Activated naive CD4-positive, alpha-beta T cell treated with anti-CD3 and anti-CD28 coated beads for 36 hours (primary cell): ENCODE measurements at places on chromosomes 6 and 20. TPM values are rescaled to one million over a fixed set of nuclear protein-coding genes. Genes with fewer than 3 reads are reported as not detected.

- DNase-seq, result no peak
These were observed 1.3 kb upstream of the RBBP8NL start for GRCh38 chr20:62428396-62429295.

DNA sequence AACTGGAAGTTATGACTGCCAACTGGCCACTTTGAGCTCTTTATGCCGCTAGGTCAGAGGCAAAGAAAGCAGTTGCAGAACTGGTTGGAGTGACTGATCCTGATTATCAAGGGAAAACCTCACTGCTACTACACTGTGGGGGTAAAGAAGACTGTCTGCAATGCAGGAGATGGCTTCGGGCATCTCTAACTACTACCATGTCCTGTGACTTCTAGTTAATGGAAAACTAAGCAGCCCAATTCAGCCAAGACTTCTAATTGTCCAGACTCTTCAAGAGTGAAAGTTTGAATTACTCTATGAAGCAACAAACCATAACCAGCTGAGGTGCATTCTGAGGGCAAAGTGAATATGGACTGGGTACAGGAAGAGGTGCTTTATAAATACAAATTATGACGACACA is 773.6 kb upstream of the SLC35B3 start:
- no peak for DNase-seq

GRCh38 chr20:41507851-41508250 is 110.3 kb downstream of the CHD6 start:
- DNase-seq, result no peak

GRCh38 chr6:164040994-164041393 is 626.5 kb downstream of the QKI start:
- DNase-seq, result no peak

DNA sequence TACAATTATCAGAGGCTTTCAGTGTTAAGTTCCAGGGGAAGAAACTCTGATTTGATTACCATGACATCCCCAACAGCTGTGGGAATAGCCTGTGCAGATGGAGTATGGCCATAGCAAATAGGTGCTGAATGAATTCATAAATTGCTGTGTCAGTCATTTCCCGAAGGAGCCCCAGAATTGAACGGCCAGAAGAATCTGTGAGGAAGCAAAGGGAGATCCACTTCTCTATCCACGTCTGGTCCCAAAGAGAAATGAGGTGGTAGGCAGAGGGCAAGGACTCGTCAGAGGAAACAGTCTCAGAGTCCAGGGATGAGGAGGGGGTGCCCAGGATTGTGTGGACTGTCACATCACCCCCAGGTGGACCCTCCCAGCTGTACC is 3.1 kb upstream of the TAF8 start:
- DNase-seq, result no peak

DNA sequence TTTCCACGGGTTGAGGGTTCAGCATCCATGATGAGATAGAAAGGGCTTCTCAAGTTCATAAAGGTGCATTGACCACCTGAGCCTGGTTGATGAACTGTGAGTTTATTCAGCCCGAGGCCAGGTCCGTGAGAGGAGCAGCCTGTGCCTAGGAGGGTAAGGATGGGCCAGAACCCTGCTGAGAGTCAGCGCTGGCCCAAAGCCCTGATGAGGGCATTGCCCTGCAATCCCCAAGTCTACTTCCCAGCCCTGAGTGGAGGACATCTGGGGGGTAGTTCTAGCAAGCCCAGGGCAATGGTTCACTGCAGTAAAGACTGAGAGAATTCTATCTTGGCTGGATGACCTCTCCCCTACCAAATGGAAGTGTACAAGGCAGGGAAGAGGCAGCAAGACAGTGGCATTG is 123.3 kb upstream of the NXT1 start:
- DNase-seq, result no peak

TNNC2 gene
- not detected for total RNA-seq

OPRM1 gene
- not detected for total RNA-seq

RCAN2 gene
- 0.37 TPM for total RNA-seq

TTBK1 gene
- not detected for total RNA-seq

MTG2 gene
- 34.3 TPM for total RNA-seq

CDH26 gene
- total RNA-seq, result 1.8 TPM

HLA-DRB5 gene
- total RNA-seq, result 0.33 TPM

HMGCLL1 gene
- not detected for total RNA-seq

LRRN4 gene
- not detected for total RNA-seq
